Mammary epithelial cell (primary cell): ENCODE measurements at places on chromosomes 2 and 18.

DNA sequence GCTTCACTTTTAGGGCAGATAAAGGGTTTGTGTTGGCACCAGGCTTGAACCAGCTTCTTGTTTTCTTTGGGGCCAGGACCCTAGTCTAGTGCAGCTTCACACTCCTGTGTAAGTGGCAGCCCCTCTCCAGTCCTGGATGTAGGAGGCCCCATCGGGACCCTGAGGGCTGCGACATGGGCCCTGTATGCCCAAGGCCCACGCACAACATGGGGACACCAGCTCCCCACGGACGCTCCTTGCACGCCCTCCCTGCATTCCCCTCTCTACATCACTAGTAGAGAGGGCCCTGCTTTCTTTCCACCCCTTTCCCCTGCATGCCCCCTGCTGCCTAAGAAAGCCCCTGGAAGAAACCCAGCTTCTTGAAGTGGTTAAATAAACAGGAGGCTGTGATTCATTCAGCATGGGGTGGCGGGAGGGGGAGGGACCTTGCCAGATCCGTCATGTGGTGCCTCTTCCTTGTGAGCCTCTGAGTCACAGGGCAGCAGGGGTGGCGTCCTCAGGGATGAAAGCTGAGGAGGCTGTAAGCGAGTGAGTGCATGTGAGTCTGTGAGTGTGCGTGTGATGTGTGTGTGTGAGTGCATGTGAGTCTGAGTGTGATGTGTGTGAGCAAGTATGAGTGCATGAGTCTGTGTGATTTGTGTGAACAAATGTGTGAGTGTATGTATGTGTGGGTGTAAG is 42.5 kb downstream of the COPS8 start:
- DNase-seq: peak; percentile 97

- no peak for DNase-seq
Observed at GRCh38 chr2:78644854-78645253, 380.6 kb upstream of the REG3G start.

- no peak for DNase-seq
Observed at GRCh38 chr2:63051795-63052333, 1.2 kb downstream of the OTX1 start.

DNA sequence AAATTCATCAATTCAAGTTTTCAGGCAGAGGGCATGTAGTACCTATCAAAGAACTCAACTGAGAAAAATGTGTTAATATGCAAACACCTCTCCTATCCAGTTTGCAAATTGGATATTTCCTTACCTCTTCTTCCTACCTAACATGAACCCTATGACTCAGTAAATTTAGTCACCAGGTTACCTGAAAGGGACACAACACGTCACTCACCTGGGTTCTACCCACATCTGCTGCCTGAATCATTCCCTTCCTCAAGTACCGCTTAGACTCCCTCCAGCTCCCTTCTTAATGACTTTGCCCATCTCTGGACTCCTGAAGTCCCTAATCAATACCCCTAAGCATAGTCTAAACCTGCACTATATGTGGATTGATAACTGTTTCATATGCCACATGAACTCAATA is 10.4 kb downstream of the ANKRD44 start:
- peak; percentile 81 for DNase-seq

- DNase-seq: no peak
Observed at GRCh38 chr2:43285987-43286386, 59.6 kb upstream of the ZFP36L2 start.

DNA sequence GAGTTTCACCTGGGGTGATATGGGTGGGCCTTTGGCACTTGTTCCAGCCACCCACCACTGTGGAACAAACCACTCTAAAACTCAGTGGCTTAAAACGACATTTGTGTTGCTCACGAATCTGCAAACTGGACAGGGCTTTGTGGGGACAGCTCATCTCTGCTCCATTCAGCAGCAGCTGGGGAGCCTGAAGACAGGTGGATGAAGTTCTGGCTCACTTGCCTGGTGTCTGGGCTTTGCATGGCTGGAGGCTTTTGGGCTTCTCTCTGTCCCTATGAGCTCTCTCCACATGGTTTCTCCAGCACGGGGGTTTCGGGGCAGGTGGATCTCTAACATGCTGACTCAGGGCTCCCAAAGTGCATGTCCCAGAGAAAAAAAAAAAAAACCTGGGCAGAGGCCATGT is 93.0 kb upstream of the GLI2 start:
- DNase-seq: no peak

GRCh38 chr2:30790879-30791278 is 16.4 kb downstream of the CAPN13 start:
- DNase-seq: no peak

GRCh38 chr2:195734931-195735330 is 77.9 kb downstream of the SLC39A10 start:
- no peak for DNase-seq

- DNase-seq: no peak
Observed at GRCh38 chr2:111918383-111918806, 20.0 kb downstream of the MERTK start.

GRCh38 chr18:39053571-39053970 is 1488.0 kb upstream of the CELF4 start:
- no peak for DNase-seq

DNA sequence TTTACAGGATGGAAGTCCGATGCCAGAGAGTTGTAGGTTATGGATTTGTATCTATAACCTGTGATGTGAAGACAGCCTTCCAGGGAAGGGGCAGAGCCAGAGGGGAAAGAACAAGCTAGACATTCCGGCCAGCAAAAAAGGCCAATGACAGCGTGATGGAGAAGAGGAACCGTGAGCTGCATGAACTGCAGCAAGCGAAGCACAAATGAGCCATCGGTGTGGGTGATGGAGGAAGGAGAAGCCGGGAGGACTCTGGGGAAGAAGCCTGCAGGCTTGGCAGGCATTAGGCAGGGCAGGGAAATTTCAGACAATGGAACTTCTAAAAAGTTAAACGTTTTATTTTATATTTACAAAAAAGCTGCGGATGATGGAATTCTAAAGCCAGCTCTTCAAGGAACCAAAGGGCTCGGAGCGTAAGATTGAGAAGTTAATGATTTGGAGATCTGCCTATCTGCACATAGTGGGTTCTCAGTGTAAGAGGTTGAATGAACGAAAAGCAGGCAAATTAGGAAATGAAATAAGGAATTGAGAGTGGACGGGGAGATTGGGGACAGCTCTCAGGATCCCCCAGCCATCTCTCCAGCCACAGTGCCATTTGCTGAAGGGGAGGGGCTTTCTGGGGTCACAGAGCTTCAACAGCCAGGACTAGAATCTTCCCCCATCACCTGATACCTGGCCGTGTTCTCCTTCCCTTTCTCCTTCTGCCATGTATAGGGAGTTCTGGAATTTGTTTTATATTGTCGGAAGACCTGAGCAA is 28.4 kb downstream of the NGEF start:
- no peak for DNase-seq

- no peak for DNase-seq
Observed at GRCh38 chr2:198059800-198060199, 255.4 kb downstream of the PLCL1 start.

GRCh38 chr2:45915523-45915922 is 264.0 kb downstream of the PRKCE start:
- DNase-seq: no peak

DNA sequence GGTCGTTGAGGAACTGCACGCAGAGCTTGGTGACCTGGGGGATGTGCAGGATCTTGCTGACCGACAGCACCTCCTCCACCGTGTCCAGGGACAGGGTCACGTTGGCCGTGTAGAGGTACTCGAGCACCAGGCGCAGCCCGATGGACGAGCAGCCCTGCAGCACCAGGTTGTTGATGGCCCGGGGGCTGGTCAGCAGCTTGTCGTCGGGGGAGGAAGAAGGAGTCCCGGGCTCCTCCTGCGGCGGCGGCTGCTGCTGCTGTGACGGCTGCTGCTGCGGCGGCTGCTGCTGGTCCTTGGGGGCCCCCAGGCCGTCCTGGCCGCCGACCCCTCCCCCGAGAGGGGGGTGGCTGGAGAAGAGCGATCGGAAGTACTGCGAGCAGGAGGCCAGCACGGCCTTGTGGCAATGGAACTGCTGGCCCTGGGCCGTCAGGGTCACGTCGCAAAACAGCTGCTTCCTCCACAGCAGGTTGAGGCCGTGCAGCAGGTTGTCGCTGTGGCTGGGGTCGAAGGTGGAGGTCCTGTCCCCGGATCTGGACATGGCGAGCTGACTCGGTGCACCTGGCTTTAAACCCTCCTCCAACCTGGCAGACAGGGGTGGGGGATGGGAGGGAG is 2.7 kb downstream of the KLHL14 start:
- DNase-seq: no peak

DNA sequence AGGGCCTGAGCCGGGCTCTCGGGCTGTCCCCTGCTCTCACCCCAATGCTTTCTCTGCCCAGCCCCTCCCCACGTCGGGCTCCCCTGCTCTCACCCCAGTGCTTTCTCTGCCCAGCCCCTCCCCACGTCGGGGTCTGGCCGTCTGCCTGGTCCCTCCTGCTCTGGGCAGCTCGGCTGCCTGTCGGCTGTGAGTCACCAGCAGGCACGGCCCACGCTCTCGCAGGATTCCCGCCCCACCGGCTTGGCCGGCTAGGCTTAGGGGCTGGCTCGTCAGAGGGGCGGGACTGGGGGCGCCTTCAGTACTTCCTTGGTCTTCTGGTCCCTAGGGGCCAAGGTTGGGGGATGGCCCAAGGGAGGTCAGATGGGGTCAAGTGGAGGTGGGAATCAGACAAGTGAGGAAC is 3.3 kb downstream of the BOK start:
- DNase-seq: peak; percentile 61

- DNase-seq: no peak
Observed at GRCh38 chr2:75952173-75952572, 241.5 kb upstream of the GCFC2 start.

GRCh38 chr2:208978946-208979345 is 444.9 kb upstream of the MAP2 start:
- DNase-seq: no peak

DNA sequence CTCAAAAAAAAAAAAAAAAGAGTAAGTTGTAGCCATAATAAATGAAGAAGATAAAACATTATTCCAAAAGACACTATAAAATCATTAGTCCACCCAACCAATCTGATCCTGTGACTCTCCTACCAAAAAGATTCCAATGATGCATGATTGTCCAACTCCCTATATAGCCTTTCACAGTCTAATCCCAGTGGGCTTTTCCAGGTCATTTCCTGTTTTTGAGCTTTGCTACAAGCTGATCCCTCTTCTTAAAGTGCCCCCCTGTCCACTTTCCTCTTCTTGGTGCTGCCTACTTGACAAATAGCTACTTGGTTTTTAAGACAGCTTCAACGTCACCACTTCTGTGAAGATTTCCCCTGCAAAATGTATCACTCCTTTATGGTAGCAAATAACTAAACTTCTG is 88.4 kb downstream of the SEMA4F start:
- no peak for DNase-seq

DNA sequence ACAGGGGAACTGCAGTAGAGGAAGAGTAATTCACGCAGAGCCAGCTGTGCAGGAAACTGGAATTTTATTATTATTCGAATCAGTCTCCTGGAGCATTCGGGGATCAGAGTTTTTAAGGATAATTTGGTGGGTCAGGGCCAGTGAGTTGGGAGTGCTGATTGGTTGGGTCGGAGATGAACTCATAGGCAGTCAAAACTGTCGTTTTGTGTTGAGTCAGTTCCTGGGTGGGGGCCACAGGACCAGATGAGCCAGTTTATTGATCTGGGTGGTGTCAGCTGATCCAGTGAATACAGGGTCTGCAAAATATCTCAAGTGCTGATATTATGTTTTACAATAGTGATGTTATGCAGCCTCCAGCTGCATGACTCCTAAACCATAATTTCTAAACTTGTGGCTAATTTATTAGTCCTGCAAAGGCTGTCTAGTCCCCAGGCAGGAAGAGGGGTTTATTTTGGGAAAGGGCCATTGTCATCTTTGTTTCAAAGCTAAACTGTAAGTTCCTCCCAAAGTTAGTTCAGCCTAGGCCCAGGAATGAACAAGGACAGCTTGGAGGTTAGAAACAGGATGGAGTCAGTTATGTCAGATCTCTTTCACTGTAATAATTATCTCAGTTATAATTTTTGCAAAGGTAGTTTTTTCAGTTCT is 67.0 kb downstream of the ASAP2 start:
- no peak for DNase-seq

DNA sequence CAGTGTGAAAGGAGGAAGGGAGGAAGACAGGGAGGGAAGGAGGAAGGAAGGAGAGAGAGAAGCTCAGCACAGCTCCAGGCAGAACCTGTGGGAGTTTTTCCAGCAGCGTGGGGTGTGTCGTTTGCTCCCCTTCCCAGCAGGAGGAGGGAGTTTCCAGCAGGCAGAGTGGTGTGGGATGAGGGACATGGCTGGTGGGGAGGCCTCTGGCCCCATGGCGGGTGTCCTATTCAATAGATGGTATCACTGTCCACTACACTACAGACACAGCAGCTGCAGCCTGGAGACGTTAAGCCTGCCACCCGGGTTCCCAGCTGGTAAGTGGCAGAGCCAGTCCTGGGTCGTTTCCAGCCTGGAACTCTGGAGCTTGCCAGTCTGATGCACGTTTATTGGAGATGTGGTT is 44.7 kb downstream of the GLI2 start:
- no peak for DNase-seq

- no peak for DNase-seq
Observed at GRCh38 chr2:233385489-233386044, 31.3 kb downstream of the DGKD start.

GRCh38 chr2:240917684-240918257 is 11.6 kb downstream of the CROCC2 start:
- DNase-seq: no peak

DNA sequence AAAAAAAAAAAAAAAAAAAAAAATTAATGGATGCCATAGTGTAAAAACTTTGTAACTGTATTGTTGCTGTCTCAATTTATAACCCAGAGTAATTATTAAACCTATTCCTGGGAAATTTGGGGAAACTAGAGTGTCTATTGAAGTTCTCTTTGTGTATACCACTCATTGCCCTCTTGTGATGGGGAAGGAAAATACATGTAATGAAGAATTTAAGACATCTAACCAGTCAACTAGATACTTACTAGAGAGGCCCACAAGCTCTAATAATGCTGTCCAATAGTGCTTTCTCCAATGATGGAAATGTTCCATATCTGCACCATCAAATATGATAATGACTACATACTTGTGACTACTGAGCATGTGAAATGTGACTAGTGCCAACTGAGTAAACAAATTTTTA is 168.5 kb upstream of the SLC39A10 start:
- no peak for DNase-seq

DNA sequence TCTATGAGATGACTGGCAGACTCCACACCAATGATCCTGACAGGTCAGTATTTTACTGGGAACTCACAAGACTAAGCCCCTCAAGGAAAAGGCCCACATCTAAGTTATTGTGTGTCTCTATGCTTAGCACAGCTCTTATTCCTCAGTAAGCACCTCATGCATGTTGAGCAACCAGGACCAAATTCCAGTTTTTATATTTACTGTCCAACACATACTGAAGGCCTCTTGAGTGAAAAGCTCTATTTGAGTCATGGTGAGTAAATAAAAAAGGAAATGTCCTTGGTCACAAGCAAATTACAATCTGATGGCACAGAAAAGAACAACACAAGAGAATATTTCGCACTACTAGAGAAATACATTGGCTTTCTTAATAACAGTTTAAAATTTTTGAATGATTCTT is 87.9 kb upstream of the ETAA1 start:
- DNase-seq: peak; percentile 32

- no peak for DNase-seq
Observed at GRCh38 chr18:80231616-80232015, 15.7 kb downstream of the PARD6G start.

- peak; percentile 19 for DNase-seq
Observed at GRCh38 chr2:200042102-200042735, 86.8 kb downstream of the MAIP1 start.

- peak; percentile 24 for DNase-seq
Observed at GRCh38 chr18:3930126-3931012, 480.4 kb downstream of the TGIF1 start.
